ENCODE measurements at places on chromosomes 6 and 20.

- DNase-seq = no peak
Observed at GRCh38 chr20:62961310-62961783, 8.8 kb downstream of the SLC17A9 start.

GRCh38 chr6:43127877-43128276 is 43.2 kb upstream of the SRF start:
- no peak for DNase-seq

DNA sequence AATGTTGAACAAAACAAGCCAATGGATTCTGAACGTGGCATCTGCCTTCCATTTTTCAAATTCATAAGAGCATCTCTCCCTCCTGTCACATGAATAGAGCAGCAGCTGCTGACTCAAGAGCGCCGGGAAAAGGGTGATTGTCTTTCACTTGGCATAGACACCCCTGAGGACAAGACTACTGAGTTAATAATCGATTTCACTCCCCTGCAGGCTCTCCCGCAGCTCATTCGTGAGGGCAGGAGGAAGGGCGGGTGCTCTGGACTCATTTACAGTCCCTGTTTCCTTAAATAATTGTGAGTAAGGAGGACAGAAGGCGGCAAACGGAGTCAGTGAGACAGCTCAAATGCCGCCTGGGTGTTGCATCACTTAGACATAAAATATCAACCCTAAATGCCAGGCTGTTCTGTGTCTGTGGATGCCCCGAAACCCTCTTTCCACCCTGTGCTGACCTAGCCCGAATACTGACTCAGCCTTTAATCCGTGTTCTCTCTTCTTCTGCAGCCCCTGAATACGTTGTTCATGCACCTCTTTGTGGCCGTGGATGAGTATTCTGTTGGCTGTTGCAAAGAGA is 21.6 kb downstream of the CFAP61 start:
- DNase-seq = no peak

- DNase-seq = no peak
Observed at GRCh38 chr20:35991142-35991771, 22.9 kb downstream of the CNBD2 start.

GRCh38 chr6:47308552-47309290 is 984 bp downstream of the TNFRSF21 start:
- peak; percentile 25 for DNase-seq

DNA sequence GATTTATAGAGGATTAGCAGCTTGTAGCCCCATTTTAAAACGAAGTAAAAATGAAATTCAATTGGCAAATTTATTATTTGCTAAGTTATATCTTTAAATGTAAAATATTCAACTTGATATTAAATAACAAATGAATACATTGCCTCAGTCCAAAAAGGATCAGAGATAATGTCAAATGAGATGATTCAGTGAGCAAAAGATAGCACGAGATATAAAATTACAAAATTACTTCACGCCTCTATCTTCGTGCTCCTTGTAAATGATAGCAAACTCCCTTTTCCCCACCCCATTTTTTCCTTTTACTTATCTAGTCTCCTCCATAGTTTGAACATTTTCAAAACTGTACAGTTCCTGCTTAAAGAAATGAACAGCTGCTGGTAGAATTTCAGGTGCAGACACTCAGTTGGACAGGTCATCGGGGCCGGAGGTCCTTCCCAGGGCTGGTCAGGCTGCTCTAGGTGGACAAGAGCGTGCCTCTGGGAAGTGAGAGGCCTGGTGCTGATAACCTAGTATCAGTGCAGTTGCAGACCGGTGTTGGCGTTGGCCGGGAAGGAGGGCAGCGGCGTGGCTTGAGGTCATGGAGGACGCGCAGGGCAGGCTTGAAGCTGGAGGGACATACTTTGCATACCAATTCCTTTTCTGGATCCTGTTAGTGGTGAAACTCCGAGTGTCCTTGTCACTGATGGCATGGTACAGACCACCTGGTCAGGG is 83.9 kb downstream of the CDC5L start:
- DNase-seq = no peak

- DNase-seq = no peak
Observed at GRCh38 chr20:52676283-52676995, 295.7 kb upstream of the TSHZ2 start.

DNA sequence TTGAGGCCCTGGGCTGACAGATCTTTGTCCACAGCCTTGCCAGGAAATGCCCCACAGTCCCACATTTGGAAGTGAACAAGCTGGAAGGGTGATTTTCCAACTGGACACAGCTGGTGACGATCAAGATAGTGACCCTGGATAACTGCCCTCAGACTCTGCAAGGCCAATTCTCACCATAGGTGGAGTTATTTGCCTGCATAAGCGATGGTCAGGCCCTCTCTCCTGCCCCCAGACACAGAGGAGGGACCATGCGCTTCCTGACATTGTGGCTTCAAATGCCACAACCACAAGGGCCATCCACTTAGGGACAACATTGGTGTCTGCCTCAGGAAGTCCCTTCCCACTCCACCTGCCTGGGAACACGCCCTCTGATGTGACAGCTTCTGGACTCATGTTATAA is 96.0 kb downstream of the JPH2 start:
- DNase-seq = no peak

DNA sequence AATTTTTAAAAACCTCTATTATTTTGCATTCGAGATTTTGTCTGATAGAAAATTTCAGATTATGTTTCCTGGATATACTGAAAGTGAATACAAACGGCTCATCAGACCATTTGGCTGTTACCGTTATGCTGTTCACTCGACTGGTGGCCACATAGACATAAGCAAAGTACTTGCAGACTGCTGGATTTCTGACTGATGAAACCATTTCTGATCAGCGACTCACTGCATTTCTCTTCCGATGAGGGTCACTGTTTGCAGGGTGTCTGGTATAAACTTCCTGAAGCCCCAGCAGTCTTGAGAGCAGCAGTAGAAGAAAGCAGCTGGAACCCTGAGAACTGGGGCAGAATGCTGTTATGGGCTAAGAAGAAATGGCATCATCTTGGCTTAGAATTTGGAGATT is 17.7 kb downstream of the SNX9 start:
- DNase-seq = no peak

DNA sequence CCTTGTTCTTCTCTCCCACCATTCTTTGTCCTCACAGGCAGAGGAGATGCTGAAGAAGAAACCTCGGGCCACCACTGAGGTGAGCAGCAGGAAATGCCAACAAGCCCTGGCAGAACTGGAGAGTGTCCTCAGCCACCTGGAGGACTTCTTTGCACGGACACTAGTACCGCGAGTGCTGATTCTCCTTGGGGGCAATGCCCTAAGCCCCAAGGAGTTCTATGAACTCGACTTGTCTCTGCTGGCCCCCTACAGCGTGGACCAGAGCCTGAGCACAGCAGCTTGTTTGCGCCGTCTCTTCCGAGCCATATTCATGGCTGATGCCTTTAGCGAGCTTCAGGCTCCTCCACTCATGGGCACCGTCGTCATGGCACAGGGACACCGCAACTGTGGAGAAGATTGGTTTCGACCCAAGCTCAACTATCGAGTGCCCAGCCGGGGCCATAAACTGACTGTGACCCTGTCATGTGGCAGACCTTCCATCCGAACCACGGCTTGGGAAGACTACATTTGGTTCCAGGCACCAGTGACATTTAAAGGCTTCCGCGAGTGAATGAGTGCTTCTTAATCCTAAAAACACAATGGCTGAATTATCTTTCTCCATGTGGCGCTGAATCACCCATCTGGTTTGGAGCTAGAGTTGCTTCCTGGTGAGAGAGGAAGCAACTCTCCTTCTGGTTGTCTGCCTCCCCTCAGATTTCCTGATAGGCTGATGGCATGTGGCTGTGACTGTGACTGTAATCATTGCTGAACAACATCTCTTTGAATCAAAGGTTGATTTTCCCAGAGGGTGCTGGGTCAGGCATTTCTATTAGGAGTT is 4.6 kb downstream of the MAD2L1BP start:
- no peak for DNase-seq

- DNase-seq = no peak
Observed at GRCh38 chr6:14966096-14966905, 279.6 kb upstream of the JARID2 start.

DNA sequence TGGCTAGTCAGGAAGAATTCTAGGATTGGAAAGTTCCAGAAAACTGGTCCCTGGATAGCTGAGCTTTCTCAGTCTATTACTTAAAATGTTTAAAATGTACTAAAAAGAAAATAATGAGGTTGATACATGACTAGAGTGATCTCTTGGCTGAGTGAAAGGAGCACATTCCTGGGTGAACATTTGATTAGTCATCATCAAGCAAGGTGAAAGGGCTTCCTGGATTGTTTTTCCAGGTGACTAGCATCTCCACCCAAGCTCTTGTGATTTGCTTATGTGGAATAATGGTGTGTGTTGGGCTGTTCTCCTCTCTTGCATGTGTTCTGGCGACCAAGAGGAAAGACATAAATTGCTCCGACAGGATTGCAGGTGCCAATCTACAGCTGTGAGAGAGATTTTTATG is 42.9 kb downstream of the PKIB start:
- DNase-seq = no peak

- no peak for DNase-seq
Observed at GRCh38 chr20:11734431-11734830, 183.3 kb upstream of the BTBD3 start.

GRCh38 chr20:1935696-1936366 is 40.6 kb downstream of the SIRPA start:
- peak; percentile 85 for DNase-seq

- no peak for DNase-seq
Observed at GRCh38 chr20:61965606-61966491, 99.8 kb downstream of the TAF4 start.

DNA sequence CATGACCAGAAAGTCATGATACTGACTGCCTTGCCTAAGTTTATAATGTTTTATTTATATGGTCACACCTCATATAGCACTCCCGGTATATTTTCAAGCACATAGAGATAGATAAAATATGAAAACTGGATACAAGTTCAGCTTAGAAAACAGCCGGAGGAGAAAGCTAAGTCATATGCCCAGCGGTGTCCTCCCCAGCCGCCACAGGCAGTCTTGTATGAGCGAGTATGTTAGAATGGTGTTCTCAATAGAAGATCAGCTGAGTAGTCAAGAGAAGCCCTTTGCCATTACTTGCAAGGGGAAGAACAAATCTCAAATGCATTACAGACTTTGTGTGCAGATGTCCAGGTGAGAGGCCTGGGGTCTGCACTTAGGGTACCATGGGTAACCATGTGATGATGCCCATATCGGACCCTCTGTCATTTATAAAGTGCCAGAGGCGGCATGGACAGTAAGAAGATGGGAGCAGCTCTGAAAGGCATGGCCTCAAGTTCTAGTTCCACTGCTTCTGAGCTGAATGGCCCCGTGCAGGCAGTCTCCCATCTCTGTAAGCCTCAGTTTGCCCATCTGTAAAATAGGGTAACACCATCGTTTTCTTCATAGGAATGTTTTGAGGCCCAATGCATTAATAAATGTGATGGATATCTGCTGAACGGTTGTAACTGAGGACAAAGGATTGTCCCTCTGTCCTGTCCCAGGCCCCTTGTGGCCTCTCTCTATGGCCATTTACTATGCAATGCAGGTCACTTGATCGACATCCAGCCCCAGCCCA is 195.7 kb upstream of the SNX9 start:
- no peak for DNase-seq

GRCh38 chr6:44667668-44668390 is 280.3 kb downstream of the CDC5L start:
- DNase-seq = no peak

GRCh38 chr20:33554914-33555420 is 65.1 kb downstream of the CBFA2T2 start:
- DNase-seq = no peak

DNA sequence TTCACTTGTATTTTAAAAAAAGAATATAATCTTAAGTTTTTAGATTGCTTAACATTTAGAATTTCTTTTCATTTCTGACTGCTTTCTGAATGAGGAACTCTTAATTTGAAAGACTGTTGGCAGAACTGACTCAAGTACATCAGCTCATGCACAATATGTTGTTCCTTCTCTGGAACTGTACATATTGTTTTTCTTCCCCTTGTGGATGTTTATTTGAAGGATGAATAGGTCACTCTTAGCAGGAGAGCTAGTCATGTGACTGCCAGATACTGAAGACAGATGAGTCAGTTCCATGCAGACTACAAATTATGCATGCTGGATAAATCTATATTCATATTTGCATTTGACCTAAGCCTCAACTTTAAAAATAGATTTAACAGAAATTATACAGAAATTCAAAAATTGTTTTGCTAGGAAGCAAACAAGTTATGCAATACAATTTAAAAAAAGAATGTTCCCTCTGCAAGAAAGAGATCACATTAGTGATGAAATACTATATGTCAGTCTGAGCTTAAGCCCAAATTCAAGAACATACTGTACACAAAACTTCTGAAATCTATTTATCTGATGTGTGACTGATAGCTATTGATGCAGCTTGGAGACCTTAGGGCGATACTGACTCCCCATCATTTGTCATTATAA is 1274.9 kb upstream of the GJE1 start:
- DNase-seq = peak; percentile 10

- DNase-seq = no peak
Observed at GRCh38 chr6:56513631-56514030, 129.1 kb downstream of the DST start.

- DNase-seq = no peak
Observed at GRCh38 chr20:38751360-38751976, 3.2 kb downstream of the ACTR5 start.

GRCh38 chr20:7935027-7935551 is 5.2 kb downstream of the HAO1 start:
- no peak for DNase-seq

DNA sequence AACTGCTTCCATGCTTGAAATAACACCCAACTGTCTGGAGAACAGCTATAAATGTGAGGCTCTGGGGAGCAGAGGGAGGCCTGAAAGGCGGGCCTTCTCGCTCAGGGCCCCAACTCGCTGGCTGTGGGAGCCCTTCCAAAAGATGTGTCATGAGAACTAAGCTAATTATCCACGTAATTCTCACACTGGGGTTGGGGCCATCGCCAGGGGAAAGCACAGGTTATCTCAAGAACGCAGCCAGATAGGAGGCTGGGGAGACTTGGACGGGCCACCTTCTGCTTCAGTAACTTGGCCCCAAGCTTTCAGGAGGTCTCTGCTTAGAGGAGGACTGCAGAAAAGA is 1.6 kb downstream of the PXDC1 start:
- no peak for DNase-seq

DNA sequence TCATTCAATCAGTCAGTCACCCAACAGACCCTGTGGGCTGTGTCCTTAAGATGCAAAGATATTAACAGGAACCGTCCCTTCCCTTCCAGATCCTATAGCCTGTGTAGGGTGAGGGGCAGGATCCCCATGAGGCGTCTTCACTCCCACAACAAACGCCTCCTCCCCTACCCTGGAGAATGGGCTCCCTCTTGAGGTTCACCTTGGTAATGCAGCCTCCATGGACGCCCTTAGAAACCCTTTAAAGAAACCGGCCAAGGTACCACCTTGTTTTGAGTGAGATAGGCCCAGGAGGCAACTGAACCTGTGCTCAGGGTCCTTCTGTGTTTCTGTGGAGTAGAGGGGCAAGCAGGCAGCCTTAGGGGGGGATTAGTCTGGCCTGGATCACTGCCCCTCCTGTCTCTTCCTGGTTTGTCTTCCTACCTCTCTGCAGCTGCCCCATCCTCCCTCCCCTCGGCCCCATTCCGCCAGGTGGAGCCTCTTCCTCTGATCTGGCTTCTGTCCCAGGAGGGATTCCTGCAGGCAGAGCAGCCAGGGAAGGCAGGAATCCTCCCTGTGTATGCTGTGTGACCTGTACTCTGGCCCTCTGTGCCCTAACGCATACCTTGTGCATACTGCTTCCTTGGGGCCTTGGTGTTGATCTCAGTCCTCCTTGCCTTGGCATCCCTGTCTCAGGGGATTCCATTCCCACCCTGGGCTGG is 6.6 kb upstream of the GUCA1A start:
- peak; percentile 50 for DNase-seq

GRCh38 chr6:129785756-129786135 is 75.4 kb downstream of the TMEM244 start:
- DNase-seq = no peak
